ENCODE measurements at places on chromosomes 16 and 17.

DNA sequence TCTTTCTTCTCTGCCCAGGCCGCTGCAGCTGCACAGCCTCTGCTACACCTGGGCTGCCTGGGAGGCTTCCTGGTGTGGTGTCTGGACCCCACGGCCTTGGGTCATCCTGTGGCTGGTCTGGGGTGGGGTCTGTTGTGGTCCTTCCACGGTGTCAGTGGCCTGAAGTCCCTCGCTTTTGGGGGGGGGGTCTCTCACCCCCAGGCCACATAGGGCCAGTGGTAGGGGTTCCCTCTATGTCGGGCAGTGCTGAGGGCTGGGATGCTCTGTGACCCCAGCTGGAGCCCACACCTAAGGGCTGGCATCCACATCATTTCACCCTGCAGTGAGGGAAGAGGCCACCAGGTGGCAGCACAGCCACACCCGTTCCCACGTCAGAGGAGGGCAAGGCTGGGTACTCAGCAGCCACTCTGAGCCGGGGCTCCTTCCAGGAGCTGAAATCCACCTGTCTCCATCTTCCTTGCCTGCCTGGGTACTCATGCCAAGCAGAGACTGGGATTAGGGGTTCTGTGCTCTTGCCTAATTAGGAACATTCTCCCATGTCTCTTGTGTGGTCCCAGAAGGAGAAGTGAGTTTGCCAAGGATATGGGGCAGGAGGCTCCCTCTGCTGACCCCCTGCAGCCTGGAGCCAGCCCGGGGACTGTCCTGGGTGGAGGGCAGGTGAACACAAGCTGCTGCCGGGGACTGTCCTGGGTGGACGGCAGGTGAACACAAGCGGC, 13.0 kb downstream of the ENGASE start:
- peak; percentile 12 for DNase-seq

DNA sequence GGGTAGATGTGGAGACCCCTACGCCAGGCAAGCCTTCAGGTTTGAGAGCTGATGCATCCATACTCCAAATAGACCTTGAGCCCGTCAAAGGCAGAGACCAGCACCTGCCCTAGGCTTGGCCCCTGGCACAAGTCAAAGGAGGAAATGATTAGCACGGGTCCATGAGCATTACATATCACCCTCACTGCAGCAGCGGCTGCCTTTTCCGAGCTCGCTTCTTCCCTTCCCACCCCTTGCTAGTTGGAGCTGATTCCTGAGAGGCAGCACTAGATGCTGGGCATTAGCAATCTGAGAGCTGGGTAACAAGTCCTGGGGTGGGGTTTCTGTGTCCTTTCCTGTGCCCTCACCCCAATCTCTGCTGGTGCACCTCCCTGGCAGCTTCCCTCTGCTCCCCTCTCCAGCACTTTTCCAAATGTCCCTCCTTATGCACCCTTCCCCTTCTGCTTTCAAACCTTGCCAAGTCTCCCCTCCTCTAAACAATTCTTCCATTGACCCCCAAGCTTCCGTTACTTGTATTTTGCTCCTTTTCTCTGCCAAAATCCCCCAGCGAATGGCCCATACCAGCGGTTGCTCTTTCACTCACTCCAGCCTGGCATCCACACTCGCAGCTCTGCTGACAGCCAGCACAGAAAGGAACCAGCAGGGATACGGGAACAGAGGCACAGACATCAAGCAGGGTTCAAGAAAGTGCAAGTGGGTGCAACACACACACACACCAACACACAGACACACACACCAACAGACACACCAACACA, 3.0 kb downstream of the CDRT4 start:
- DNase-seq, result no peak

DNA sequence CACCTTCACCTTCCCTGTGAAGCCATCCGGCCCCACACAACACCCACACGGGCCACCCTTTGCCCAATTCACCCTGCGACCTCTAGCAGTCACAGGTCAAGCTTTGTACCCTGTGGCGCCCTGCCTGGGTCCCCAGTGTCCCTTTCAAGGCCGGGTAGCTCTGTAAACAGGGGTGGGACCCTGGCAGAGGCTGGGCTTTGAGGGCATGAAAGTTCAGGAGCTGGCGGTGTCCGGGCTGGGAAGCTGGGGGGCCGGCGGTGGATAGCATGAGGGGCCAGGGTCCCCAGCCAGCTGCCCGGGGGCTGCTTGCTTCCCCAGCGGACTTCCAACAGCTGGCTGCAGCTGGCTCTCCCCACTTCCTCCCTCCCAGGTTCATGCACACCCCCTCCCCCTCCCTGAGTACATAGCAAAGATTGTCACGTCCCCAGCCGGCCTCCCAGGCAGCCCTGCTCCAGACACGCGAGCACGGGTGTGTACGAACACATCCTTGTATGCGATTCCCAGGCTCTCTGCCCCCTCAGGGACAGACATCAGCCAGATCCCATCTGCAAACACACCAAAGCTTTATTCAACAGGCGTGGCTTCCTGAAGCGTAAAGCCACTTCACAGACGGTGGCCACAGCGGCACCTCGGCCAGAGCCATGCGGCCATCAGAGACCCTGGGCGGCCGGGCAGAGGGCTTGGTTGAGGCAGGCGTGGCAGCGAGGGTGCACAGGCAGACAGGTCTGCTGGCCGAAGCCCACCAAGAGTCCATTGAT, 8.2 kb downstream of the NTHL1 start:
- peak; percentile 70 for DNase-seq

GRCh38 chr16:78762222-78762621, 662.8 kb downstream of the WWOX start:
- DNase-seq, result no peak

- no peak for DNase-seq
These were observed 385.2 kb downstream of the CDH13 start for GRCh38 chr16:83011939-83012338.

Data from fibroblast of skin of left quadriceps (primary cell).